Urinary bladder (tissue), 4 donors: ENCODE measurements at places on chromosomes 11 and 22. TPM values are rescaled to one million over a fixed set of nuclear protein-coding genes. Genes with fewer than 3 reads are reported as not detected.
A peak's percentile ranks its signal among the peaks of the same experiment; 100 is the strongest.

GRCh38 chr11:122241566-122241965 is 125.6 kb upstream of the BLID start:
- no peak for DNase-seq

GRCh38 chr22:29569011-29569678 is 11.8 kb downstream of the NIPSNAP1 start:
- no peak for DNase-seq

Gene RTN4R
- 1.1 TPM for polyA plus RNA-seq

Gene CD82
- polyA plus RNA-seq, result 37.4 TPM

- DNase-seq, result peak; percentile 36
Measured at GRCh38 chr22:24521791-24522245, 26.7 kb downstream of the UPB1 start.
